ENCODE measurements at places on chromosomes 4 and X.

DNA sequence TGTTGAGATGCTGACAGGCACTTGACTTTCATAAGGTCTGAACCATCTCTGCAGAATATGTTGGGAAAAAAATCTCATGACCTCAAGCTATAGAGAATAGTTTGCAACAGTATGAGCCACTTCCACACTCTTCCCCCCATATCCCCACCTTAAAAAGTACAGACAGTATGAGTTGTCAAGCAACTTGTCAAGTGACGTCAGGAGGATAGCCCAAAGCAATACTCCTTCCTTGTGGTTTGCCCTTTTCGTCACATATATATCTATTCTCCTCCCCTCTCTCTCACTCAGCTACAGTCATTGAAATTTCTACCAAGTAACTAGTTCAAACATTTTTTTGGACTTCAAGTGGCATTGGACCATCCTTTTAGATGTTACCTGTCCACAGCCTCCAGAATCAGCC lies 67.7 kb downstream of the MCF2 start:
- no peak for DNase-seq

DNA sequence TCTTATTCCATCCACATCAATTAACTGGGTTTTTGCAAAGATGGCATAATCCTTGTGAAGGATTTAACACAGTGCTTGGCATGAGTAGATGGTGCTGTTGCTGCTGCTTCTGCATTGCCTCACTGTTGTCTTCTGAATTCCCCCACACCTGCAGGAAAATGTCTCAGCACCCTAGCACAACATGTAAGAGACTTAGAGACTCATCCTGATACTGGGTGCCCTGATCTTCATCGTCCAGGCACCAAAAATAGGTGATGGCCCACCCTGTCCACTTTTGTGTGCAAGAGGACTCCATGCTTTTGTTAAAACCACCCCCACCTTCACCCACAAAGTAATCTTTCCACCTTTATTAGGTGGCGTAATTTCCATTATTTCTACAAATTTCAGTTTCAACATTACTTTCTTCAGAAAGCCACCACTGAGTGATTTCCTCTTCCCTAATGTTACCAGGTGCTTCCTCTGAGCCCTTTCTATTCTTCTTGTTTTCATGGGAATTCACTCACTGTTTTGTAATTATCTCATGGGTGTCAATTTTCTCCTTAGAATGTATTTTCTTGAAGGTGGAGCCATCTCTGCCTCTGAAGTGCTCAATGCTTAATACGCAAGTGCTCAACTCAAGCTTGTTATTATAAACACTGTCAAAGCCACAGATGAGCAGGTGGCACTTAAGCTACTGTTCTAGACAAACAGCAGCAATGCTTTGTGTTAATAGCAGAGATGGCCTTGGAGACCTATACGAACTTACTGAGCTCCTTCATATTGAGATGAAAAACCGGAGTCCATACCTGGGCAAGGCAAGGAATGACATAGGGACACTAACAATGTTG lies 89.5 kb downstream of the HS3ST1 start:
- no peak for DNase-seq

DNA sequence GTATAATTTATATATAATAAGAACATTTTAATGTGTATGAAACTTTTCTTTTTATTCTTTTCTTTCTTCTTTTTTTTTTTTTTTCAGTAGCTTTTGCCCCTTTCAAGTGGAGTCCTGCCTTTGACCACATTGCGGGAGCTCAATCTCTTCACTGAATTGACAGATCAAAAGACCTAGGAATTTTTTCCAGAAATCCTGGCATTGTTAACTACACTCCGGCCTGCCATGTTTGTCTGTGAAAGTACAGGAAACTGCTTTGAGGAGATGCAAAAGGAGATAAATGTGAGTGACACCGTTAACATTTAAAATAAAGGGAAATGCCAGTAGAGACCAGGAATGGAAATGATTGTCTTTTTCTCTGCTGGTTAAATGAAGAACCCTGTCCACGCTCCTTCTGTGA lies 159.3 kb upstream of the VCX3A start:
- no peak for DNase-seq

DNA sequence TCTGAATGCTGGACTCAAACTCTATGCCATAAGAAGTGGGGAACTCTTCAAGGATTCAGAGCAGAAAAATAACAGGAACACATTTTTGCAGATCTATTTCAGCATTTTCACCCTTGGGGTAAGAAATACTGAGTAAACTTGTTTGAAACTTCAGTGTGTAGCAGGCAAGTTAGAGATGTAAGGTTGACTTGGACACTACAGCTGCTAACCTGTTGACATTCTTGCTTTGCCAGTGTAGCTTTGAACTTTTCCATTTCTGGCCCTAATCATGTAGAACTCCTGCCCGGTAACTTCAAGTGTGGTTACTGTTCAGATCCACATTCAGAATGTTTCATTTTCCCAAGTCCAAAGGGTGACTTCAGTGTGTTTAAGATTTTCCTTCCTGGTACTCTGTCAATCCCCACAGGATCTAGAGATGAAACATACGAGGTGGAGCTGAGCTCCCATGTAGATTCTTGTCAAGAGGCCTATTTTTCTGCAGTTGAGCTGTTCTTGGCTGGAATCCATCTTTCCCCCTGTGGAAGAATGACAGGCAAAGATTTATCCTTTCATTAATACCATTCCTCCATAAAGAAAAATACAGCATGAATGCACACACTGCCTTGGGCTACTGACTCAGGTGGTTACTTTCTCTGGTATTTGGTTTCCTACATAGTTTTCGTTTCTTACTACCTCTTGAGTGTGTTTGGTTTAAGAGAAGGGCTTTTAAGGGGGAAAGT lies 34.1 kb downstream of the FHDC1 start:
- no peak for DNase-seq

- DNase-seq, result no peak
Measured at GRCh38 chr4:87093443-87094123, 126.8 kb downstream of the KLHL8 start.

- DNase-seq, result no peak
Measured at GRCh38 chr4:142202404-142203332, 566.3 kb downstream of the IL15 start.

DNA sequence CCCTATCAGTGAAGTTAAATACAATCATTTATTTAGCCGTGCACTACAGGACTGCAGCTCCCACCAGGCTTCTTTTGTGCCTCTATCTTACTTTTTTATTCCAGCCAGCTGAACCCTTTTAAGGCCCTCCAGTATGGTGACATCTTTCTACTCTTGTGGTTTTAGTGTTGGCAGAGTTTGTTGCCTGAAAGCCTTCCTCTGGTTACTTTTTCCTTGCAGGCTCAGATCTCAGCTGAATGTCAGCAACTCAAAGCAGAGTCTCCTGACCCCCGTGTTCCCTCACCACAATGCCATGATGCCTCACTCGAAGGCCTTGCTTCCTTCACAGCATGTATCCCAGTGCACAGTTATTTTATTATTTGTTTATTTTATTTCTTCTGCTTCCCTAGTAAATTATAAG lies 818.9 kb upstream of the LCORL start:
- DNase-seq, result no peak

DNA sequence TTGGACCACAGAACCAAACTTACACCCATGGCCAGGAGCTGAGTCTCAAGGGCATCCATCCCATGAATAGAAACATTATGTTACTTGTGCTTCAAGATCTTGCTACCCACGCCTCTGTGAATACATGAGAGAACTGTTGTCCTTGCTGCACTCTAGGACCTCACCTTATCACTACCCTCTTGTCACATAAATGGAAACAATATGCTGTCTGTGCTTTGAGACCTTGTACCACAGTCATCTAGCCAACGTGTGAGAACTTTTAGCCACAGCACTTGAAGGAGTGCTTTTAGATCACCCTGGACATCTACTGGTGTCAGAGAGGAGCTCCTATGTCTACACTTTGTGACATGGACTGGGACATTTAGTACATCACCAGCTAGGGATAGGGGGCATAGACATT lies 30.7 kb upstream of the HUWE1 start:
- no peak for DNase-seq

GRCh38 chr4:121448231-121448630 lies 67.4 kb upstream of the QRFPR start:
- DNase-seq, result no peak

DNA sequence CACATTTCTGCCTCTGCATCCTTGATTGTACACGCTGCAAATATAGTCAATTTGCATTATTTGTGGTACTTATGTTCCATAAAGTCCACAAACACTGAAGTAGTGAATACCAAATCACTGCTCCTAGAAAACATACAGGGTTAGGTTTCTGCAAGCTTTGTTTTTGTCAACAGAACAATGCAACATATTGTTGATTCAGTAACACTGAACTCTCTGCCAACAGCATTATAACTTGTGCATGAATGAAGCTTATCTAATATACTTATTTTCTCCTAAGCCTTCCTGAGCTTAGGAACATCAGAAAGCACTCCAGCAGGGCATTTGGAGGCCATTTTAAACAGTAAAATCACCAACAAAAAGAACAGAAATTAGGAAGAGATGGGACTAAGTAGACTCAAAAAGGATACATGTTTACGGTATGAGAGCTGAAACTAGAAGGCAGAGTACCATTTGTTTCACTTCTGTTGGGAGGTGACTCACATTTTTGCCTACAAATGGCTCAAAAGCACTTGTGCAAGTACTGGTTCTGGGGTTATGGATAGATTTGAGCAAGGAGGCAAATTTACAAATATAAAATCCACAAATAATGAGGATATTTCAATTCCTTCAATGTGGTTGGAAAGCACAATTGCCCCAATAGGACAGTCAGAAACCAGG lies 14.1 kb downstream of the COX18 start:
- no peak for DNase-seq

DNA sequence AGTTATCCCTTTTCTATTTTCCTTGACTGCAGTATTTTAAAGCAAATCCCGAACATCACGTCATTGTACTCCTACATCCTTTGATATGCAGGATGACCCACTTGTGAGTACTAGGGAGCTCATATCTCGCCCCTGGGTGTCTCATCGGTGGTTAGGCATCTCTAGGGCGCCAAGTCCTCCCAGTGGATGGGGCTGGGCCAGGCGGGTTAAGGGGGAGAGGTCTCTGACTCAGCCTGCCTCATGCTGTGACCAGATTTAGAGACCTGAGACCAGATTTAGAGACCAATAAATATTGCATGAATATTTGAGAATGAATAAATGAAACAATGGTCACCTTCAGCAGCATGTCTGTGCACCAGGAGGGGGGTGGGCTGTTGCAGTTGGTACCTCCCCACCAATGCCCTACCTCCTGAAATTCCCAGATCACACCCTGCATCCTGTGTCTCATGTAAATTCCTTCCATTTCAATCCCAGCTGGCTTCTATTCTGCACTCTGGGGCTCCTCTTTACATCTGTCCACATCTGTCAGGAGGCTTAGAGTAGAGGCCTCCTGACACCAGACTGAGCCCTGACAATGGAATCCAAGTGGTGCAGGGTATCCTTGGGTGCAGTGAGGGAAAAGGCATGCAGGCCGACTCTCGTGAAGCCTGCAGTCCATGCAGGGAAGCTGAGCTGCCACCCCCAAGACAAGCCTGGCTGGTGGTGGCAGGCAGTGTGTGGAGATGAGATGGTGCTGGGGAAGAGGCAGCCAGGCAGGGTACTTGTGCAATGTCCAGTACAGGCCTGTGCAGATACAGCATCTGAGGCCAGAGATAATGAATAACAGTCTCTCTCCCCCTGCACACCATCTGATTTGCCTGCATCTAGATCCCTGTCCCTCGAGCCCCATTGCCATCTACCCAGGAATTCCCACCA lies 5.2 kb downstream of the APLN start:
- DNase-seq, result peak; percentile 84

DNA sequence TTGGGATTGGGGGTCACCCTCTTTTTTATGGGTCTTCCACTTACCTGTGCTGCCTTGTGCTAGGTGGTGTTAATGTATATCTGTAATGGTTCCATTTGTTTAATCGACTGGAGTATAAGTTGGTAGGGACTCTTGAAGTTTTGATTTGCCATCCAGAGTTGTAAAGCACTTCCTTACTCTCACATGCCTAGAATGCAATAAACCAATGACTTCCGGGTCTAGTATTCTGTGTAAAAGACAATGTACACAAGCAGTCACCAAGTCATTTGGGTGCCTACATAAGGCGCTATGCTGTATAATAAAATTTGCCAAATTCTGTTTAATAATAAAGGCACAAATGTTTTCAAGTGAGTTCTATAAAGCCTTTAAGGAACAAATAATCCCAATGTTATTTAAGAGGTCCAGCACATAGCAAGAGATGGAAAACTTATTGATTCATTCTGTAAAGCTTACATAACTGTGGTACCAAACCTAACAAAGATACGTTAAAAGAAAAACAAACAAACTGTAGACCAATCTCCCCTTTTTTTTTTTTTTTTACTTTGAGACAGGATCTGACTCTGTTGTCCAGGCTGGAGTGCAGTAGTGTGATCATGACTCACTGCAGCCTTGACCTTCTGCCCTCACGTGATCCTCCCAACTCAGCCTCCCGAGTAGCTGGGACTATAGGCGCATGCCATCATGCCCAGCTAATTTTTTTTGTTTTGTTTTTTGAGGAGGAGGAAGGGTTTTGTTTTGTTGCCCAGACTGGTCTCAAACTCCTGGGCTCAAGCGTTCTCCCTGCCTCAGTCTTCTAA lies 41.5 kb upstream of the HPRT1 start:
- DNase-seq, result no peak

DNA sequence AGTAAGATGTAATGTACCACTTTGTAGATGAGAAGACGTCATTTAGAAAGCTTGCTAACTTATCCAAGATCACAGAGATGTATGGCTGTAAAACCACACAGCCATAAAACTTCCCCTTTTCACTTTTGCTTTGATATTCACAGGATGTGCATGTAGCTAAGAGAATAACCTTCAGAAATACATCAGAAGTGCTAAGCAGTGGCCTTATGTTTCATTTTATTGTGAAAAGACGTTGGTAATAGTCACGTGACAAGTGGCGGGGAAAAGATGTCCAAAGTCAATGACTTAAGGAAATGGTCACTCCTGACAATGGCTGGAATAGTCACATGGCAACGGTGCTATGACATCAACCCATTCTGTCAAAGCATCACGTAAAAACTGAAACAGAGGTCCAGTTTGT lies 12.9 kb upstream of the WDR17 start:
- no peak for DNase-seq

- DNase-seq, result no peak
Measured at GRCh38 chrX:155086961-155087735, 15.8 kb downstream of the BRCC3 start.

GRCh38 chrX:10755439-10756334 lies 135.3 kb upstream of the MID1 start:
- no peak for DNase-seq

DNA sequence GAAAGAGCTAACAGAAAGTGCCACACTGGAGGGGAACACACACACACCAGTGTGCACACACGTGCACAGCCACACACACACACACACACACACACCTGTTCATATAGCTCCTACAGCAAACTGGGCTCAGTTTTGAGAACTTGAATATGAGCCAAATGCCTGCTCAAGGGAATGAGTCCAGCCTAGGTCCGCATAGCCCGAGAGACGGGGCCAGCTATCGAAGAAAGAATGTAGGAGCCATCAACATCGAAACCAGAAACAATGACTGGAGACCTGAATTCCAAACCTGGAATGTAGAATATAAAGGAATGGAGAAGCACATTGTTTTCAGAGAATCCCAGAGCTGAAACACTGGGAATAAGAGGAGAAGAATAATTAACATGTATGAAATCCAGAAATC lies 37.6 kb upstream of the ERVMER34-1 start:
- DNase-seq, result no peak

GRCh38 chrX:153831429-153832150 lies 1.2 kb upstream of the PDZD4 start:
- DNase-seq, result no peak

Measured in H54 (cell line).